ENCODE measurements at places on chromosomes 3 and 15.

- DNase-seq, result no peak
Measured at GRCh38 chr3:129056451-129057173, 4.0 kb upstream of the GP9 start.

DNA sequence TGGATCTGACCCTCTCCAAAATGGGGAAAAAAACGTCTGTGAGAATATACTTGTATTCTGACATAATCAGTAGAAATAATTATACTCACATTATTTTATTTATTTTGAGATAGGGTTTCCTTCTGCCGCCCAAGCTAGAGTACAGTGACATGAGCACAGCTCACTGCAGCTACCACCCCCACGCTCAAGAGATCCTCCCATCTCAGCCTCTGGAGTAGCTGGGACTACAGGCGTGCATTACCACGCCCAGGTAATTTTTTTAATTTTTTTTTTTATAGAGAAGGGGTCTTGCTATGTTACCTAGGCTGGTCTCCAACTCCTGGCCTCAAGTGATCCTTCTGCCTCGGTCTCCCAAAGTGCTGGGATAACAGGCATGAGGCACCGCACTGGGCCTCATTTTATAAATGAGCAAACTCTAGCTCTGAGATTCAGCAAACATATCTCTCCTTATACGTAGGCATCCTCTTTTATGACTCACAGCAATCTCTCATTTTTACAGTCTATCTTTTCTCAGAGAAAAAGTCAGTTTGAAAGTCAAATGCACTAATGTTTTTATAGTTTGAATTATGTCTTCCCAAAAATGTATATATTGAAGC is 989 bp upstream of the VGLL3 start:
- peak; percentile 50 for DNase-seq

DNA sequence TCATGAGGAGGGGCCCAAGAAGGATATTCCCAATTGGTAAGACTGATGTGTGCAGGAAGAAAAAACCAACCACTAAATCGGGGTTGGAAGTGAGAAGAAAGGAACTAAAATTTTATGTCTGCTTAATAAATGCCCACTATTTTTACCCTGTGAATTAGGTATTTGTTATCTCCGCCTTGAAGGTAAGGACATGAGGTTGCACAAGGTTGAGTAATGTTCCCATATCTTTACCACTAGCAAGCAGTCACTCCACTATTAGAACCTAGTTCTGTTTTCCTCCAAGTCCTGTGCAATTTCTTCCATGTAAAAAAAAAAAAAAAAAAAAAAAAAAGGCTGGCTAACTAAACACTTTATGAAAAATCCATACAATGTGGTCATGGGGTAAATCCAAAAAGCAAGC is 318.5 kb upstream of the SLCO3A1 start:
- no peak for DNase-seq

- DNase-seq, result peak; percentile 63
Measured at GRCh38 chr15:73677146-73677607, 7.0 kb upstream of the CD276 start.

GRCh38 chr15:91865950-91866349 is 12.4 kb downstream of the SLCO3A1 start:
- DNase-seq, result no peak

DNA sequence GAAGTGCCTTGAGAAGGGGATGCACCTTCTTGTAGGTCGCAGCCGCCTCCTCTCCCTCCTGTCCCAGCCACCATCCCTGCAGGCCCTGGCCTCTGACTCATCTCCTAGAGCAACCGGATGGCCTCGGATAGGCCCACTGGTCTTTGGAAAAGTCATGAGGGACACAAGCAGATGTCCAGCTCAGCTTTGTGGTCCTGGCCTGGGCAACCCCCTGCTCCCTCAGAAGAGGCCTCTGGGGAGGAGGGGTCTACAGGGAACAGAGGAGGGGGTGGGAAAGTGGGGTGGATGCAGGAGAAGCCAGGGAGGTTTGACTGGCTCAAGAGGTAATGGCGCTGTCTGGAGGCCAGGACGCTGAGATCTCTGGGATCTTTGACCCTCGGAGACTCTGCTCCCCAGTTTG is 259.2 kb upstream of the TLE3 start:
- DNase-seq, result no peak

- peak; percentile 95 for DNase-seq
Measured at GRCh38 chr3:131216801-131217200, 164.8 kb upstream of the NUDT16 start.

GRCh38 chr3:27584874-27585273 is 100.7 kb upstream of the SLC4A7 start:
- DNase-seq, result no peak

DNA sequence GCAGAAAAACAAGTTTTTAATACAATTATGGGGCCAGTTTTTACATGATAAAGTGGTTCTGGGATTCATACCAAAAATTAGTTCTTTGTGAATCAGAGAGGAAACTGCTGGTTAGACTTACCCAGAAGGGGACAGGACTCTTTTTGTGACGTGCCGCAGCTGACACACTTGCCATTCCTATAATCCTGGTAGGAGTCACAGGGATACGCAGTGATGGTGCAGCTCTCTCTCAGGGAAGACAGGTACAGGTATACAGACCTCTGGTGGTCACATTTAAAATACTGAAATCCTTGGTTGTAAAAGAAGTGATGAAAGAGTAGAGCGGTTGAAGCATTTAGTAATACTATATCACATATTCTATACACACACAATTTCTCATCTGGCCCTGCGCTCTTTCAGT is 20.2 kb upstream of the TMEM41A start:
- no peak for DNase-seq

GRCh38 chr3:71208211-71209095 is 375.1 kb downstream of the FOXP1 start:
- DNase-seq, result no peak

DNA sequence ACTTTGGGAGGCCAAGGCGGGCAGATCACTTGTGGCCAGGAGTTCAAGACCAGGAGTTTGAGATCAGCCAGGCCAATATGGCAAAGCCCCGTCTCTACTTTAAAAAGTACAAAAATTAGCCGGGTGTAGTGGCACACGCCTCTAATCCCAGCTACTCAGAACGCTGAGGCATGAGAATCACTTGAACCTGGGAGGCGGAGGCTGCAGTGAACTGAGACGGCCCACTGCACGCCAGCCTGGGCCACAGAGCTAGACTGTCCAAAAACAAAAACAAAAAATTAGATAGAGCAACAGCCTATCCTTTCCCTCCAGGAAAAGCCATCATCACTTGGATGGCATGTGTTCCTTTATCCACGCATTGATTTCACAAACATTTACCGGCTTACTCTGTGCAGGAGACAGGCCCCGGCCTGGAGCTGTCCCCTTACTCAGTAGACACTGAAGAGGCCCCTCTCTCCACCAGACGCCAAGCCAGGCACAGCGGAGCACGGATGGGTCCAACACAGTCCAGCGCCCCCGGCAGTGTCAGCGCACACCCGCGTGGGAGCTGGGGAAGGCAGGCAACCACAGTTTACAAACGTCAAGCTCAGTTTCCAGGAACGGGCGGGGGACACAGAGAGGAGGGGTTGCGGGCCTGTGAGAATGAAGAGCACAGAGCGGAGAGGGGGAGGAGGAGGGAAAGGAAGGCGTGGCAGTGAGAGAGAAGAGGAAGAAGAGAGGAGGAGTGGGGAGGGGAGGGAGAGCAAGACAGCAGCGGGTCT is 3.1 kb downstream of the GP5 start:
- DNase-seq, result no peak

DNA sequence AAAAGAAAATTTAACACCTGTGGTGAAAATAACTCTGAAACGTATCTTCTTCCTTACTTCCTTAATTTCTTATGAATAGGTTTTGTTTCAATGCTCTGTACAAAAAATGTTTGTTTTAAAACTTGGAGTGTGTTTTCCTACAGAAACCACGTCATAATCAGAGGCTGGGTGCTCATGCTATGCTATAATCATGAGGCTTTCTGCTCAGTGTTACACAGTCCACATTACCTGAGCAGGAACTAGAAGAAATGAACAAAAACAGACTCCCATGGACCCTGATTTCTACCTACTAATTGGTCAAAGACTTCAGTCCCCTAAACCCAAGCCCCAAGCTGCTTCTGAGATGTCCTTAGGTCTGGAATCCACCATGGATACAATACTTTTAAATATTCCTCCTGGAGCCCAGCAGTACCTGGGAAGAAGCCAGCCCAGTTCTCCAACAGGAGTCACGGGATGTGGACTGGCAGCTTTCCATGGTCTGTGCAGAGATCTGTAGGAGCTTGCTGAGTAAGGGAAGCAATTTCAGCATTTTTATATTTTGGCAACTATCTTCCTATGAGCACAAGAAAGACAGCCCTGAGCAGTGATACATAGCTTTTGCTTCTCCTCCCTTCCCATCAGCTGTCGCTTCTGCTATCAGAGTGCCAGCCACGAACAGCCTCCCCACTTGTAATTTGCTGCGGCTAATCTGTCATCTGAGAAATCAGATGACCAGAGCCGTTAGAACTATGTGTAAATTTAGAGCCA is 65.6 kb downstream of the WDR72 start:
- DNase-seq, result peak; percentile 3

- no peak for DNase-seq
Measured at GRCh38 chr3:73491287-73491662, 133.5 kb downstream of the PDZRN3 start.
